ENCODE measurements at places on chromosomes 3 and 15.

DNA sequence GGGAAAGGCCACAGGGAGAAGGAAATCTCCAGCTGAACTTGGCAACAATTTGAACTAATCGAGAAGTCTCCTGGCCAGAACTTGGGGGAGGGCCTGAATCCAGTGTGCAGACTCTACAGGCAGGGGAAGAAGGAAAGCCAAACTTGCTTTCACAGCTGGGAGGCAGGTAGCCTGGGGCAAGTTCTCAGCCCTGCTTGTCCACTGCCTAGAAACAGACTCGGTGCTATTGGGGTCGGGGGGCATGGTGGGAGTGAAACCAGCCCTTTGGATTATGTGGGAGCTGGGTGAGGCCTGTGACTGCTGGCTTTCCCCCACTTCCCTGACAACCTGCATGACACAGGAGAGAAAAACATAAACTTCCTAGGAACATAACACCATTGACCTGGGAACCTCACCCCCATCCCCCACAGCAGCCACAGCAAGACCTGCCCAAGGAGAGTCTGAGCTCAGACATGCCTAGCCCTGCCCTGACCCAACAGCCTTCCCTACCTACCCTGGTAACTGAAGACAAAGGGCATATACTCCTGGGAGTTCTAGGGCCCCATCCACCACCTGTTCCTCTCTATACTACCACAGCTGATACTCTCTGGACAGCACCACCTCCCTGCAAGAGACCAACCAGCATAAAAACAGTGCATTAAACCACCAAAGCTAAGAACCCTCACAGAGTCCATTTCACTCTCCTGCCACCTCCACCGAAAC lies 103.7 kb upstream of the MNS1 start:
- no peak for DNase-seq

DNA sequence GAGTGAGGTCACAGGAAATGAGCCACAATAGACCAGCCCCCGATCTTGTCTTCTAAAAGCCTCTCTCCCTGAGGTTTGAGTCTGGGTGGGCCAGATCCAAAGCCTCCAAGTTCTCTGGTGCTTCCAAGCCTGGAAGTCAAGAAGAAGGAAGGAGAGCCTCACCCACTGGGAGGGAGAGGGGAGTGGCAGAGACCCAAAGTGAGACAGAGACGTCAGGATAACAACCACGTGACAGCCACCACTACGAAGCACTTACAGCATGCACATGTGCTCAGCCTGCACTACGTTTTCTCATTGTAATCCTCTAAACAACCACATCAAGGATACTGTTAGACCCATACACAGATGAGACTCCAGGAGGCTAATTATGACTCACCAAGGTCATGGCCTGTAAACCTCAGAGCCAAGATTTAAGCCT lies 197.3 kb upstream of the LINGO1 start:
- DNase-seq: peak; percentile 50

GRCh38 chr15:80252121-80252518 lies at the start of gene CTXND1:
CTXND1 (minus strand) TSS chr15:80252213; CDS start chr15:80201949, 50,264 bp downstream.
- no peak for DNase-seq

GRCh38 chr3:131169331-131169730 lies 142.7 kb downstream of the NEK11 start:
- DNase-seq: no peak

DNA sequence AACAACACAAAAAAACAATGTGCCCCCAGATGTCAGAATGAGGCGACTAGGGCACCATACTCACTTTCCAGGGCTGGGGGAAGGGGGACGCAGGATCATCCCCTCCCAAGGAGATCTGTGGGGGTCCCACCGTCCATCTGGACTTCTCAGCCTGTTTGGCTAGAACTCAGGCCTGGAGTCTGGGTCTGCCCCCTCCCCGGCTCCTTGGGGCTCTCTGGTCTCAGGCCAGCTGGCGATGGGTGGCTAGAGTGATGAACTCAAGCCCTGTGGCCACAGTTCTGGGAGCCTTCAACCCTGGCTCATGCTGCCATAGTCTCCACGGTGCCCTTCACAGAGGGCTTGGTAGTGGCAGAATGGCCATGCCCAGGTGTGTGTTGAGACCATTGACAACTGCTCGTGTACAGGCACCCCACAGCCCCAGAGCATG lies 13.6 kb downstream of the ZBTB47 start:
- DNase-seq: no peak

DNA sequence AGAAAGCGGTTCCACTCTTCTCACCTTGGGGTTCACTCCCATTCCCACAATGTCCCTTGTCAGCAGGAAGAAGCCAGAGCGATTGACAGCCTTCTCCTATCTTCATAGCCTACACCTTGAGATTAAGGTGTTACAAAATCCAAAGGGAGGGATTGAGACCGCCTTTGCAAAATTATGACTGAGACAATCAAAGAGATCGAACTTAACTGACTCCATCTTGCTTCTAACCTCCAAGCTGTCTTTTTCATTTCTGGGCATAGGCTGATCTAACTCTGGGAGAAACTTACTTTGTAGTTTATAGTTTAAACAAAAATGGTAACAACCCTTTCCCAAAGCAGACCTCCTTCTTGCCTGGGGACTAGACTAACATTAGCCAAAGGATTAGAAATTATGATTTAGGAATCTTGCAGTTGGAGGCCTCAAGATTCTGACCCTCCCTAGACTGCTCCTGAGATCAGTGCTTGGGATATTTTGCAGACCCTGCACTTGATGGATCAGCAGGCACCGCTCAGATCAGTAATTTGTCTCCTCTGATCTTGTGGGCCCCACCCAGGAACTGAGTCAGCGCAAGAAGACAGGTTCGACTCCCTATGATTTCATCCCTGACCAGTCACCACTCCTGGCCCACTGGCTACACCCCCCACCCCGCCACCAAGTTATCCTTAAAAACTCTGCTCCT lies 40.0 kb downstream of the PAQR5 start:
- peak; percentile 52 for DNase-seq

DNA sequence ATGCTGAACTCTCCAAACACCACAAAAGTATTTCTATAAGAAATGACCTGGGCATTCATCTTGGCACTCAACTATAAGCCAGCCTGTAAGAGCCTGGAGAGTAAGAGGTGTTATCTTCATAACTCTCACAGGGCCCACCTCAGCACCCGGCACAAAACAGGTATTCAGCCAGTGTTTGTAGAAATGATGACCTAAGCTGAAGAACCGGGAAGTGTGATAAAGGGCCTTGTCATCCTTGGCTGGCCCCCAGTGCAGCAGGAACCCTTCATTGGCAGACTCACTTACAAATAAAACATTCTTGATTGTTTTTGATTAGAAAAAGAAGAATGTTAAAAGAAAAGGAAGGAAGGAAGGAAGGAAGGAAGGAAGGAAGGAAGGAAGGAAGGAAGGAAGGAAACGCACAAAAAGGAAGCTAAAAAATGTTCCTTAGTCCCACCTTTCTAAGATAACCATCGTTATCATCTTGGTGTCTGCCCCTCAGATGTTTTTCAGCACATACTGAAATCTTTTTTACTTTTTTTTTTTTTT lies 52.1 kb downstream of the DAPK2 start:
- DNase-seq: no peak

DNA sequence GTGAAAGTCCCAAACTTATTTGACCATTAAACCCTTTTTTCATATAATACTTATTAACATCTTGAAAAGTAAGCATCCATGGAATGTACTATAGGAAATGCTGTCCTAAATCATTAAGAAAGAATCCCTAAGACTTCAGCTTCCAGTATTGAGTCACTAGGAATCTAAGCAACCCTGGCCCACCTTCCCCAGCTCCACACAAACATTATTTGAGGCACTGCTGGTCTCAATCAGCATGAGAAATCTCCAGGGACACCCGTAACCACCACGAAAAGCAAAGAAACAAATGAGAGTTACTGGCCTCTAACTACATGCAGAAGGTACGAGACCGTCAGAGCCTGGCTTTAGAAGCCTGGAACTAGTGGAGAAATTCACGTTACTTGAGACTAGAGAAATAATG lies 68.2 kb downstream of the POLQ start:
- no peak for DNase-seq

DNA sequence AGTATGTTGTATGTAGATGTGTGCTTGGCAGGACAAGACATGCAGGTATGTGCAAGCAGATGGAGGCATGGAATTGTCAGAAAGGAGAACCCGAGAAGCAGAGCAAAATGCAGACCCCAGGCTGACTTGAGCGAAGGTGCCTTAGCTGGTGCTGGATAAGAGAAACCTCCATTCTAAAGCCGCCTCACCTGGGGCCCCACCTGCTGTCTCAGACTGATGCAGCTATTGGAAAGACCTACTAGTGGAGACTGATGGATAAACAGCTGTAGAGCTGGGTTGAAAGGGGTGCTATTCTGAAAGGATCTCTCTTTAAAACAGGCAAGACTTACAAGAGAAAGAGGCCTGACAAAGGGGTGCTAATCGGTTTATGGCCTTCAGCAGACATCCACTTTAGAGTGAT lies 86.2 kb downstream of the EPHB1 start:
- DNase-seq: no peak
